ENCODE measurements at places on chromosomes 3 and 15.

DNA sequence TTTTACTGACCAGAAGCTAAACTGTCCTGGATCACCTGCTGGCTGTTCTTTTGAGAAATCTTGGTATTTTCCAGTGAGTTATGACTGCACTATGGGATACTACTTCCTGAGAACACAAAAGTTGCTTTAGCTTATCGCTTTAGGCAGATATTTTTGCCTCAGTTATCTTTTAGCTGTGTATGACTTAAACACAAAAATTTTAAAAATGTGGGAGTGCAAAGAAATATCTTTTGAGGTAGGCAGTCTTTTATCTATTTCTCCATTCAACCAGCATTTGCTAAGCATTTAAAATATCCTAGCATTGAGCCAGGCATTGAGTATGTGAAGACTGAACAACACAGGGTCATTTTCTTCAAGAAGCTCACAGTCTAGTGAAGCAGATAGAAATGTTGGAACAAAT lies 981.9 kb downstream of the FHIT start:
- no peak for DNase-seq

DNA sequence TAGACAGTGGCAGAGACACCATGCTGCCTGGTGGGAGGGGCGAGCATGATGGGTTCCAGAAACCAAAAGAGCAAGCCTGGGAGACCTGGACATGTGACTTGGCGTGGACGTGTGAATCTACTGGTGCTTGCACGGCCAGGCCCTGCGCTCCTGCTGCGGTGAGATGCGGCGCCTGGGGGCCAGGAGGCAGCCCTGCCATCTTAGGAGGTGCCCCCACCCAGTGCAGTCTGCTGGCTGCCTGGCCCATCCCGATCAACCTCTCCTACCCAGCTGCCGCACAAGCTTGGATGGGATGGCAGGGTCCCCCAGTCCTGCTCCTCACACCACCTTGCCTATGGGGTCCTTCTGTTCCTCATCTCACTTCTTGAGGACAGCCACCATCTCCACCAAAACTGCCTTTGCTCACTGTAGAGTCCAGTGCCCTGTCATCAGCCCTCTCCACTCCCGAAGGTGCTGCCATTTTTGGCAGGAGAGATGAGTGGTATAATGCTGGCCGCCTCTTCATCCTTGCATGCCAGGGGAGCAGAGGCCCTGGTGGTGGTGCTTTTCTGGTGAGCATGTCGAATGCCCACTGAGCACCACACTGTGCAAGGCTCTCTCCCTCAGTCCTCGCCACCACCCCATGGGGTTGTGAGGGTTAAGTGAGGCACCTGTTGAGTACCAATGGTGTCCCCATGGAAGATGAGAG lies 3.1 kb upstream of the ABTB1 start:
- DNase-seq: no peak

DNA sequence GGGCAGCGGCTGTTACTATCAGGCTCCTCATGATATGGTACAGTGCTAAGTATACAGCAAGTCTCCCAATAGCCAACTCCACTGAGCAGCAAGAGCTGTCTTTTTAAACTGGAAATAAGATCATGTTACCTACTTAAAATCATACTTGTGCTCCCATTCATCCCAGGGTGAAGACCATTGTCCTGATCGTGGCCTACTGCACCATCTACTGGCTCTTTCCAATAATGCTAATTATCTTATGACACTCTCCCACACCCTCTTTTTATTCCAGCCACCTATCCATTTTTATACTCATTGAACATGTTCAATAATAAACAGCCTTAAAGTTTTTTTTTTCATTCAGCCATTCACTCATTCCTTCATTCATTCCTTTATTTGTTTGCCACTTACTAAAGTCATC lies 117.7 kb downstream of the GBE1 start:
- DNase-seq: no peak

DNA sequence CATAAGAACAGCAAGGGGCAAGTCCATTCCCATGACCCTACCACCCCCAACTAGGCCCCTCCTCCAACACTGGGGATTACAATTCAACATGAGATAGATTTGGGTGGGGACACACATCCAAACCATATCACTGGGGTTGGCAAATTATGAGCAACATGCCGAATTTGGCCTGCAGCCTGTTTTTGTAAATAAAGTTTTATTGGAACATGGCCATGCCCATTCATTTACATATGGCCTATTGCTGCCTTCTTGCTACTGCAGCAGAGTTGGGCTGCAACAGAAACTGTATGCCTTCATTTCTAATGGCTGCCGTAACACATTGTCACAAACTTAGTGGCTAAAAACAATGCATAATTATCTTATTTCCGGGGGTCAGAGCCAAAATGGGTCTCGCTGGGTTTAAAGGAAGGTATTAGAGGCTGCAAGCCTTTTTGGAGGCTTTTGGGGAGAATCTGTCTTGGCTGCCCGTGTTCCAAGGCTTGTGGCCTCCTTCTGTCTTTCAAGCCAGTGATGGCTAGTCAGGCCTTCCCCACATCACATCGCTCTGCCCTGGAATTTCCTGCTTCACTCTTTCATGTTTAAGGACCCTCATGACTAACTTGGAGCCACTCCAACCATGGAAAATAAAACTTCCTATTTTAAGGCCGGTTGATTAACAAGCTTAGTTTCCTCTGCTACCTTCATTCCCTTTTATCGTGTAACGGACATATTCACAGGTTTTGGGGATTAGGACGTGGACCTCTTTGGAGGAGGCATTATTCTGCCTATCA lies 428.5 kb upstream of the PROK2 start:
- no peak for DNase-seq

- DNase-seq: peak; percentile 80
Measured at GRCh38 chr15:100721758-100722550, 119.6 kb downstream of the ASB7 start.

DNA sequence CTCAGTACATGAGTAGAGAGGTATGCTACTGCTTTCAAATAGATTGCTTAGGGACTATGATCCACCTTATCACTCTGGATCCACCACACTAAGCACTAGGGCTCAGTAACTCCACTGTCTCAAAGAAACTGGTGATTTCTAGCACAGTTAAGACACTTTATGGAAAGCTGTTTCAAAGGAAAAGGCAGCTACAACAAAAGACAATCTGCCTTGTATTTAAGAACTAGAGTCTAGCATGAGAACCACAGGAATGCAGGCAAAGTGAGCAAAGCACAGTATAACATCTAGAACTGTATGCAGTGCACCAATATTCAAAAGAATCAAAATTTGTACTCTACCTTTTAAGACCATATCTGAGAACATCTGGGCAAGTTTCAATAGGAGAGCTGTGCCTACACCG lies 17.9 kb downstream of the TFRC start:
- DNase-seq: no peak

- DNase-seq: no peak
Measured at GRCh38 chr3:54596087-54596486, 331.8 kb downstream of the LRTM1 start.

DNA sequence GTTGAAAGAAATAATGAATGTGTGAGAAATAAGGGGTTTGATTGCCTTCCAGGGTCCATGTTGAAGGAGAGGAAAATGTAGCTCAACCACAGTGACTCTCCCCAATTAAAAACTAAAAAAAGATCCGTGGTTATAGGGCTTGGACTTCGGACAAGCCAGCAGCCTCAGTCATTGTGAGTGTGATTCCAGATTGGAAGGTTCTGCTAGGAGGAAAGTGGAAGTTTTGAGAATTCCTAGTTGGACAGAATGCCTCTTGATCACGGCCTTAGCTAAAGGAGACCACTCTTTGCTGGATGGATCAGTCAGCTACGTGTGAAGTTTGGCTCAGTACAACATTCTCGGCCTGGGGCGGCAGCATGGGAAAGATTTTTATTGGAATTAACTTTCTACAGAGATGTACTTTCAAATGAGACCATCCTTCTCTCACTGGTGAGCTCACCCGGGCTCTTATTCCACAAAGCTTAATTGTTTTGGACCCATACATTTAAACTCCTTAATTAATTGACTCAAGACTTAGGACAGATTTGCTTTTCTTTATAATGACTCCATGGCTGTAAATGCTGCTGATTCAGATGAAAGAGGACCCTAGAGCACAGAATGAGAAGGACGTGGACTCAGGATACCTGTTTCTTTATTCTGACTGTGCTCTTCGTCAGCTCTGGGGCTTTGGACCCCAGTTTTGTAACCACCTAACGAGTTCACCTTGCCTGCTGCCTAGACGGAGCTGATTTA lies 27.5 kb downstream of the FLNB start:
- no peak for DNase-seq

DNA sequence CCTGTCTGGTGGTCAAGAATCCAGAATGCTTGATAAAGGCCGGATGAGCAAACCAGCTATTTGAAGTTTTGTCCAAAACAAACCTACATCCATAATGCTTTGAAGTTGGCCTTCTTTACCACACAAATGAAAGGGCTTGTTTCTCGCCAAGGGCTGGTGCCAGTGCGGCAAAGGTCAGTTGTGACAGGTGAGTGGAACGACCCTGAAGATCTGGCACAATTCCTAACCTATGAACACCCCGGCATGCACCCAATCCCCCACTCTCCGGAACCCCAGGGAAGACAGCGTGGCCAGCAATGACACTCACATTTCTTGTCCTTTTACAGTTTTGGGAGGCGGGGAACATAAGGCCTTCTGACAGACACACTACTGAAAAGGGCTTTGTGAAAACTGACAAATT lies 90.6 kb downstream of the ATP10A start:
- DNase-seq: no peak

DNA sequence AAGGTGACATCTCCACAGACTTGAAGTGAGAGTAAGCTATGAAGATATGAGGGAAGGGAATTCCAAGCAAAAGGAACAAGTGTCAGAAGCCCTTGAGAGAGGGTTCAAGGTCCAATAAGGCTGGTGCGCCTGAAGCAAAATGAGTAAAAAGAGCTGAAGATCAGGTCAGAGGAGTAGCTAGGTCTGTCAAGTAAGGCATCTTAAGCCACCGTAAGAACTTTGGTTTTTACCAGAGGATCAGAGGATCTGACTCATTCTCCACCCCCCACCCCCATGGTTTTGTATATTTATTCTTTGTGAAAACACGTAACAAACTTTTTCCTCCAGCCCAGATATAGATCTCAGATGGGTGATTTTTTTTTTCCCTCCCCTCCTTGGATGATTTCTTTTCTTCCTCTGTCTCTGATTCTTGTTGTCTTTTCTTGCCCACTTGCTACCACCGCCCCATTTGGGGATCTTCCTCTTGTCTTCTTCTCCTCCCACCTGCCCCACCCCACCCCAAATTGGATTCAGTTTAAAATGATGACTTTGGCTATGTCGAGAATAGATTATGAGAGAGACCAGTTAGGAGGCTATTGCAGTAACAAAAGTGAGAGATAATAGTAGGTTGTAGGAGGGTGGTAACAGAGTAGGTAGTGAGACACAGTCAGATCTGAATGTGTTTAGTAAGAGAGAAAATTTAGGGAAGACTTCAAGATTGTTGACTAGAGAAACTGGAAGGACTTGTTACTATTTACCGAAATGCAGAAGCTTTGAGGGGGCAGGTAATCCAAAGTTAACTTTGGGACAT lies 6.1 kb downstream of the TRMT10C start:
- DNase-seq: no peak

GRCh38 chr15:40441565-40442531 lies 1.1 kb downstream of the BAHD1 start:
- DNase-seq: peak; percentile 86

DNA sequence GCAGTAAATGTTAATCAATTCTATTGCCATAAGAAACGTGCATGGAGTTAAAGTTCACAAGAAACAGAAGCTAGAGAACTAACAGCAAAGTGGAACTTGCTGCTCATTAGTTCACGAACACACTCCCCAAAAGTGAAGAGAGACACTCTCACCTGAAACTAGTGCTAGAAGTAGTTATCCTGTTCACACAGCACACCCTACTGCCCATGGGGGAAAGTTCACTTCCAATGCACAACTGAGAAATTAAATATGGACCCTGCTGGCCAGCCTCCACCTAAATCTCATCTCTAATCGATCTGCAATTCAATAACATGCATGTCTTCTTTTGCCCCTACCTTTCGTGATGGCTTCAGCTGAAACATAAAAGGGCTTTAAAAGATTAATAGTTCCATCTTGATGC lies 39.4 kb upstream of the FRMD4B start:
- no peak for DNase-seq

All from pancreas (tissue), 10 donors.